GM04503 (cell line): ENCODE measurements at places on chromosomes 3 and 15.

DNA sequence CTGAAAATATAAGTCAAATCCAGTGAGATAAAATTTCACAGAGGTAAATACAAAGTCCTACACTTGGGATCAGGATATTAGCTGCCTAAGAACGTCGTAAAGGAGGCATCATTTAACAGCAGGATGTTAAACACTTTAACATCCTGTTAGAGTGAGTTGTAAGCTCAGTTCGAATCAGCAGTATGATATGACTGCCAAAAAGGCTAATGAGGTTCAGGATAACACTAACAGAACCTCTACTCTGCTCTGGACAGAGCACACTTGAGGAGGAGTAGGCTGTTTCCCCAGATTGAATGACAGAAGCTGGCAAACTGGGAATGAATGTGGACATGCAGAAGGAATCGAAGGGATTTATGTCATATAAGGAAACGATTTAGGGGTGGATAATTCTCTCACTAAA, 227.1 kb upstream of the CD96 start:
- no peak for DNase-seq

DNA sequence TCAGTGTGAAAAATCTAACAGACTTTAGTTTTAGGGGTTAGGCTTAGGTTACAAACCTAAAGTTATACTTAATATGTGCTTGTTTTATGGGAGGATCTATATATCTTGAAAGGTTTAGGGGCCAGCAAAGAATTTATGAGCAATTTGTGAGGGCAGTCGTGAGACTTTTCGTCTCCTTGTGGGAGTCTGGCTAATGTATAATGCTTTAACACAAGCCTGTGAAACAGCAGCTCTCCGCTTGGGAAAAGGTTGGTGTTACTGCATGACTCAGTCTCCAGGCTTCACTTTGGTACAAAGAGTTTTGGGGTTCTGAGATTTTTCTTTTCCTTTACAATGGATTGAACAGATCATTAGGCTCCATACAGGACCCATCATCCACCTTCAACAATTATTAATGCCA, 79.0 kb upstream of the MFGE8 start:
- no peak for DNase-seq

GRCh38 chr3:150216041-150216811, 191.9 kb upstream of the TSC22D2 start:
- no peak for DNase-seq

- no peak for DNase-seq
Observed at GRCh38 chr3:170532573-170532972, 53.3 kb downstream of the SLC7A14 start.

DNA sequence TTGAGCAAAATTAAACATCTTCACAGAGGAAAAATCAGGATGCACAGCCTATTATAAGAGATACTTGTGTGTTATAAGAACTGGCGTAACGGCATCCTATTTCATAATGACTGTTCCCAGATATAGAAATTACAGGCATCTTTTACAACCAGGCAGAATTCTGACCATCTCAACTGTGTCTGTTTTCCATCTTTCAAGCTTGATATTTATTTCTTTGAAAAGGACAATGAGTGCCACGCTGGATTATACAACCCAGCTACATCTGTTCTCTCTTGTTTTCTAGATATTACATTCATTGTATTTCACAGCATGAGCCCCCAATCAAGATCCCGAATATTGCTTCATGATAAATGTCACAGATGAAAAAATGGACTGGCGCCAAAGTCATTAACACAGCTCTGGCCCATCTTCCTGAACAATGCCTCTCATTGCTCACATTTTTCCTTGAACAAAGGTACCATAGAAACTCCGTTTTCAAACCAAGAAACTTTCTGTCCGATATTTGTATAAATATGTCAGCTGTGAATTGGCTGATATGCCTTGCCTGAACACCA, 420.6 kb downstream of the TBL1XR1 start:
- no peak for DNase-seq

DNA sequence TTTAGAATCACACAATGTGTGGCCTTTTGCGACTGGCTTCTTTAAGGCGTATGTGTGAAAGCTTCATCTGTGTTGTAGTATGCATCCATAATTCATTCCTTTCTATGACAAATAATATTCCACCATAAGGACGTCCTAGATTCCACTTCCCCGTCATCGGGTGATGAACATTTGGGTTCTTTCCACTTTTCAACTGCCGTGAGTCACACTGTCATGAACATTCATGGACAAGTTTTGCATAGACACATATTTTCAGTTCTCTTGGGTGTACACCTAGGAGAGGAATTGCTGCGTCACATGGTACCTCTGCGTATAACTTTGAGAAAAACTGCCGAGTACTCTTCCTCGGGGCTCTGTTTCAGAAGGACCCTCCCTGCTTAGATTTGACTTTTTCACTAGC, 97.3 kb downstream of the TOP2B start:
- DNase-seq: no peak

GRCh38 chr15:27468151-27468591, 497.2 kb downstream of the GABRG3 start:
- DNase-seq: no peak

DNA sequence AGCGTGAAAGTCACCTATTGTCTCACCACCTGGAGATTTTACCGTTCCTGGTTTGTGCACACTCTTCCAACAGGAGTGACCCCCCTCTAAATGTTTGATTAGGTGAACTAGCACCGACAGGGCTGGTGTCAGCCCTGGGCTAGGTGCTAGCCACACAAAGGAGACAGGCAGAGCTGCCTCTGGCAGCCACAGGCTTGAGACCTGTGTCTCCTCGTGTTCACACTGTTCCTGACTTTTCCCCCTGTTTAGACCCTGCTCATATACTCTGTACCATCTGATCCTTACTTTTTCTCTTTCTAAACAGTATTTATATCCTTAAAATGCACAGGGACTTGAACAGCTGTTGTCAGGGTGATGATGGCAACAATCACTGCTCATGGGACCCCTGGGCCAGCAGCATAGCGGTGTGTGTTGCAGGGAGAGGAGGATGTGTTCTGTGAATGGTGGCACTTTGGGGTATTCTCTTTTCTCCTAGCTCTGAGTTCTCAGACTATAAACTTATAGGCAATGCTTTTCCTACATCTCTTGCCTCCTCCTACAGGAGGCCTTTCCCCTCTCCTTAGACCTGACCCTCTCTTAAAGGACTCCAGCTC, 5.5 kb downstream of the CD80 start:
- no peak for DNase-seq

DNA sequence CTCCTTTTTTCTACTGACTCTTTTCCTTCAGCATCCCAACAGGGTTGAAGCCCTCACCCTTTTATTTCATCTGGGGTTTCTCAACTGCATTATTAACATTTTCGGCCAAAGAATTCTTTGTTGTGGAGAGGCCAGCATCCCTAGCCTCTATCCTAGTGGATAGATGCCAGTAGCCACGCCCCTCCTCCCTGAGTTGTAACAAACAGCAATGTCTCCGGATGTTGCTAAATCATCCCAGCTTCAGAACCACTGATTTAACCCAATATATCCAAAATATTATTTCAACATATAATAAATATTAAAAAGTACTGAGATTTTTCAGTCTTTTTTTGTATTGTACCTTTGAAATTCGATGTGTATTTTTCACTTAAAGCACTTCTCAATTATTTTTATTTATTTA, 2.0 kb upstream of the RNF111 start:
- no peak for DNase-seq

GRCh38 chr3:188446766-188447165, 292.8 kb downstream of the LPP start:
- no peak for DNase-seq

DNA sequence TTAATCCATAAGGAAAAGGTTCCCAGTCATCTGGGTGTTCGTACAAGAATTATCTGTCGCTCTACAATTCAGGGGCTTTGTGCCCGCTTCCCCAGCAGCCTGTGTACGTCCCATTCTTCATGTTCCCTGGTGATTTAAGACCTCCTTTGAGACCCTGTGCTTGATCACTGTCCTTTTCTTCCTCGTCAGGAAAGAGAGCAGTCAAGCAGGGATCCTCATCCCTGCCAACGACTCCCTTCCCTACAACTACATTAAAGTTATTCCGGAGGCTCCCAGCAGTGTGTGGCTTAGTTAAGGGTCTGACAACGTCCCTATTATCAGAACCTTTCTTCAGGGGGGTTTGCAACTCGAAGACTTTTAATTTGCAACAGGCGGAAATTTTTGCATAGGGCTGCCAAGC, 175.7 kb downstream of the FOXP1 start:
- DNase-seq: no peak

DNA sequence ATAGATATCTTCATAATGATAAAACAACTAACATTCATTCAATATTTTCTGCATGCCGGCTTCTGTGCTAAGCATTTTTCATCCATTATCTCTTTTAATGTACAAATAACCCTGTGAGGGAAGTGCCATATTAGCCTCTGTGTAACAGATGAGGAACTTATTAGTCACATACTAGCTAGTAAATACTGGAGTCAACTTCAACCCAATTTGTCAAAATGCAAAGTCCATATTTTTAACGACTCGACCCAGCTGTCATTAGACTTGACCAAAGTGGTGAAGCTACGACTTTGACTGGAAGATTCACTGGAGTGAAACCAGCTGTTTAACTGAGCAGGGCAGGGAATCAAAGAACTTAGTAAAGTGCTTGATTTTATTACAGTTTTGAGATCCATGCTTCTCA, 41.6 kb downstream of the PARP15 start:
- DNase-seq: no peak

DNA sequence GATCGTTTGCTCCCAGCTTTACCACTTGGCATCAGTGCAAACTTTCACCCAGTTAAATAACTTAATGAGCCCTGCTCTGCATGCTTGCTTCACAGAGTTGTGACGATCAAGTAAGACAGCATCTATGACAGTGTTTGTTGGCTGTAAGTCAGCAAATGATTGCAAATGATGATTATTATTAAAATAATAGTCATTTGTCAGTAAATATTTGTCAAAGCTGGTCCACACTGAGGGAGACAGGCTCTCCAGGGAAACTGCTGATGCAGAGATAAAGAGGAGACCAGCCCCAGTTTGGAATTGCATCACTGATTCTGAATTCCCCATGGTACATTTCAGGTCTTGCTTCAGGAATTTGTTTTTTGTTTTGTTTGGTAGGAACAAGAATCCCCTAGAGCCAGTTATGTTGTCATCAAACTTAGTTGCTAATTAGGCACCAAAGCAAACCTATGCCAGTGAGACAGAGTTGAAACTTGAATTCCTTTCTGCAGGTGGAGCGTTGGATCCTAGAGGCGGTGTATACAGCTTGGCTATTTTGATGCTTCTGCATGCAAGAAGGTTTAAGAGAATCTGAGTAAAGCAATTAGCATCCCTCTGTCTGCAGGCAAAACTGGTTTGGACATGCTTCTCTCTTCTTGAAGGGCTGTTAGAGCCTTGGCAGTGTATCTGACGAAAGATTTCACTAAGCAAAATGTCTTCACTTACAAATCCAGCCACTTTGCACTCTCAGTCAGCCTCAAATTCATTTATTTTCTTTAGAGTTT, 338.6 kb upstream of the TPRG1 start:
- no peak for DNase-seq

GRCh38 chr3:195256639-195257453, 14.1 kb downstream of the XXYLT1 start:
- no peak for DNase-seq

GRCh38 chr15:31433091-31433490, 106.5 kb downstream of the KLF13 start:
- DNase-seq: no peak
